Activated T-helper 2 cell treated with anti-CD3 and anti-CD28 coated beads, Interferon-gamma antibody, Interleukin-2, Interleukin-4, amounts not matched to agents 10 μg/mL and 5 μg/mL and 100 μg/mL, durations not matched to agents 14 hours and 24 hours and 36 hours (primary cell): ENCODE measurements at places on chromosomes 5 and 9. TPM values are rescaled to one million over a fixed set of nuclear protein-coding genes. Genes with fewer than 3 reads are reported as not detected.

DNA sequence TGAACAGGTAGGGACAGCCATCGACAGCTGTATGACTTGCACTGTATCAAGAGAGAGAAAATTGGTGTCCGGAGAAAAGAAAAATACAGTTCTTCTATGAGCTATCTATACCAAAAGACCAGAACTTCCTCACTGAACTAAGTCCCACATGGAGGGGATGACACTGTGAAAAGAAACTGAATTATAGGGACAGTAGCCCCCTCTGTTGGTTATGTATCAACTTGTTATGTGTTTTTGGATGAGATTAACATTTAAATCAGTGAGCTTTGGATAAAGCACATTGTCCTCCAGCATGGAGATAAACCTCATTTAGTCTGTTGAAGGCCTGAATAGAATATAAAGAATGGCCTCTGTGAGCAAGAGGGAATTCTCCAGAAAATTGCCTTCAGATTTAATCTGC, 176.6 kb upstream of the SH3GL2 start:
- no peak overlapping the region for H3K4me3 ChIP-seq
- H3K27me3 ChIP-seq = no peaks in the 10 kb centered on the region
- no peaks in the 10 kb centered on the region for H3K36me3 ChIP-seq
- H3K27ac ChIP-seq = no peak overlapping the region

GRCh38 chr9:17160327-17160726, 25.5 kb downstream of the CNTLN start:
- H3K27ac ChIP-seq = no peak overlapping the region
- H3K36me3 ChIP-seq = no peaks in the 10 kb centered on the region
- DNase-seq = no peak
- no peaks in the 10 kb centered on the region for H3K4me1 ChIP-seq

GRCh38 chr5:149873896-149874295, 70.7 kb downstream of the PDE6A start:
- H3K36me3 ChIP-seq = no peaks in the 10 kb centered on the region
- H3K27ac ChIP-seq = no peak overlapping the region
- H3K27me3 ChIP-seq = no peaks in the 10 kb centered on the region
- DNase-seq = no peak

GRCh38 chr5:17096952-17097695, 120.3 kb upstream of the BASP1 start:
- H3K4me1 ChIP-seq = no peaks in the 10 kb centered on the region
- no peaks in the 10 kb centered on the region for H3K27me3 ChIP-seq
- H3K27ac ChIP-seq = no peak overlapping the region
- no peak overlapping the region for H3K4me3 ChIP-seq
- H3K36me3 ChIP-seq = no peaks in the 10 kb centered on the region

PLCXD3 gene
- total RNA-seq = not detected in 2 replicates

PLAC8L1 gene
- total RNA-seq = 0.71 and 0.74 TPM in 2 replicates

RMND5B gene
- 29.3 and 31.6 TPM in 2 replicates for total RNA-seq
